Right cardiac atrium (tissue), 5 donors: ENCODE measurements at places on chromosomes 16 and 17. TPM values are rescaled to one million over a fixed set of nuclear protein-coding genes. Genes with fewer than 3 reads are reported as not detected.

TBC1D3C gene
- not detected for polyA plus RNA-seq

PLXDC1 gene
- 13.0 TPM for polyA plus RNA-seq

HOXB6 gene
- 1.1 TPM for polyA plus RNA-seq

QRICH2 gene
- 2.1 TPM for polyA plus RNA-seq

LAT gene
- 2.0 TPM for polyA plus RNA-seq

NCOR1 gene
- polyA plus RNA-seq = 28.2 TPM

HOXB13 gene
- not detected for polyA plus RNA-seq

TMC8 gene
- 2.4 TPM for polyA plus RNA-seq

PVALEF gene
- polyA plus RNA-seq = not detected

CMTM2 gene
- polyA plus RNA-seq = not detected

PRSS8 gene
- 0.41 TPM for polyA plus RNA-seq

TMEM220 gene
- polyA plus RNA-seq = 5.8 TPM

MAPK8IP3 gene
- 69.3 TPM for polyA plus RNA-seq

PYDC1 gene
- 0.23 TPM for polyA plus RNA-seq

KDM6B gene
- 18.6 TPM for polyA plus RNA-seq

KRTAP2-3 gene
- not detected for polyA plus RNA-seq

GAST gene
- polyA plus RNA-seq = not detected

ASPSCR1 gene
- polyA plus RNA-seq = 20.1 TPM

PIGL gene
- 9.6 TPM for polyA plus RNA-seq

PABPN1L gene
- polyA plus RNA-seq = not detected

DNAJC7 gene
- 60.7 TPM for polyA plus RNA-seq

MT1X gene
- polyA plus RNA-seq = 287 TPM

SLC13A2 gene
- not detected for polyA plus RNA-seq

ATAD5 gene
- polyA plus RNA-seq = 0.29 TPM

GPR142 gene
- polyA plus RNA-seq = not detected

HSD3B7 gene
- 6.8 TPM for polyA plus RNA-seq

KRT33B gene
- polyA plus RNA-seq = not detected

SMIM5 gene
- polyA plus RNA-seq = 13.5 TPM

ZNF500 gene
- polyA plus RNA-seq = 7.2 TPM

KRT25 gene
- not detected for polyA plus RNA-seq

KCNJ18 gene
- polyA plus RNA-seq = not detected
